ENCODE measurements at places on chromosomes 7 and 10. TPM values are rescaled to one million over a fixed set of nuclear protein-coding genes. Genes with fewer than 3 reads are reported as not detected.

HKDC1 gene
- 0.23 TPM for total RNA-seq

DNA sequence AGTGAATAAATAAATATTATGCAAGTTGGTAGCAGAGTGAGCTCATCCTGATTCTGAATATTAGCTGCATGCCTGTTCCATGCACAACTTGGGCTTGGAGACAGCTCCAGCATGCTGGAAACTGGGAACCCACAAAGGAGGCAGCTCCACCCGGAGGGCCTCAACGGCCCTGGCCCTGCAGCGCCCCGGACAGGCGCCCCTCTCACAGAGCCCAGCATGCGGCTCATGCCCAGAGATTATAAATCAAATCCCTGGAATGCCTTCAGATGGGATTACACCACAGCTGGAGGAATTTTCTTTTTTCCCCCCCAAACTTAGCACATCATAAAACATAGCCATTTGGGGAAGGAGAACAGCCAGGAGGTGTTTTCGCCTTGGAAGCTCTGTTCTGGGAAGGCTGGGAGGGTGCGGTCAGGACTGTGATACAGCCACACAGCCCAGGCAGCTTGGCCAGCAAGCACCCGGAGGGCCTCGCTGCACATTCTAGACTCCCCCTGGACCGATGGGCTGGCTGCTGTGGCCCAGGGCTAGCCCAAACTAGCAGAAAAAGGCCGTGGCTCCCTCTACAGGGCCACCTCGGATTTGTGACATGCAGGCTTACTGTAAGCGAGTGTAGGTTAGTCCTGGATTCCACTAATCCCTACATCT lies 102.4 kb downstream of the PTPN20 start:
- no peak for DNase-seq

GRCh38 chr10:93995598-93996271 lies 2.0 kb downstream of the PLCE1 start:
- peak; percentile 55 for DNase-seq

OTUD1 gene
- 1.3 TPM for total RNA-seq

- no peak for DNase-seq
These were observed 13.6 kb upstream of the PRKAG2 start for GRCh38 chr7:151890355-151891004.

- no peak for DNase-seq
These were observed 16.5 kb downstream of the GRIFIN start for GRCh38 chr7:2459674-2460073.

PTPRZ1 gene
- total RNA-seq: 0.39 TPM

- DNase-seq: no peak
These were observed 24.6 kb upstream of the WNT2 start for GRCh38 chr7:117347480-117347879.

DNA sequence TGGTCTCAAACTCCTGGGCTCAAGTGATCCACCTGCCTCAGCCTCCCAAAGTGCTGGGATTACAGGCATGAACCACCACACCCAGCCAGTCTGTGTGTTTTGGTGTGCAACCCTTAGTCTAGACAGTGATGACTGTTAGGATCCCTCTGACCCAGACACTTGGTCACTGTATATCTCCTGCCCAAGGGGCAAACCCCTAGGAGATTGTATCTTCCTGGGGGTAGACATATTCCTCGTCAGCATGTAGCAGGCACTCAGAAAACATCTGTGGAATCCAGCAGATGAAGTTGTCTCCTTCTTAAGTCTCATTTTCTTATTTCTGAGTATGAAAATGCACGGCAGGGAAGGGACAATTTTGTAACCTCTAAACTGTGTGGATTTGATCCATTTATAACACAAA lies 292.5 kb downstream of the GFRA1 start:
- no peak for DNase-seq

VGF gene
- total RNA-seq: 7.1 TPM

DNA sequence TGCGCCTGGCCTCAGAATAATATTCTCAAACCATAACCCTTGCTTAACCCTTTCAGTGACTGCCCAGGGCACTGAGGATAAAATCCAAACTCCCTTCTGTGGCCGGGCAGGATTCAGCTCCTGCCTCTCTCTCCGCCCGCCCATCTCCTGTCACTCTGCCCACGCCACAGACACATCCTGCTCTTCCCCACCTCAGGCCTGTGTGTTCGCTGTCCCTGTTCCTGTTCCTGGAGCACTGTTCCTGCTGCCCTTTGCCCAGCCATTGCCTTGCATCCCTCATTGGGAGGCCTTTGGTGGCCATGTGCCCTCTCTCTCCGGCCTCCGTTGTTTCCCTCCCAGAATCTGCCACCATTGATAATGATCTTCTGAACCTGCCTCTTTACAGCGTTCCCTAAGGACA lies 108.8 kb downstream of the SH3PXD2A start:
- no peak for DNase-seq

DNA sequence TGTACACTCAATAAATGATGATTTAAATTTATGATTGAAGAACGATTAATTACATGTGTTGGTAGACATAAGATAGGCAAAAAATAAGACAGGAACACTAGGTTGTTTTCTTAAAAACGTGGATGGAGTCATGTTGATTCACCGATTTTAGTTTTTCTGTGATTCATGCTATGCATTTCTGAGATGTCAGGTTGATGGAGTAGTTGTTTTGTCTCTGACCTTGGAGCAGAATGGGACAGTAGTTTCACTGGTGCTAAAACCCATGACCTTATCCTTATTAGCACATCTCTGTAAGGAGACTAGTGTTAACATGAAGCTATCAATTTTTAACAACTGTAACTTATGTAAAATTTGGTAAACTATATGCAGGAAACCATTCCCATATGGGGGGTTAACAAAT lies 611.6 kb upstream of the FZD8 start:
- no peak for DNase-seq

- DNase-seq: no peak
These were observed 203.4 kb downstream of the MAD1L1 start for GRCh38 chr7:2029211-2029905.

CALML3 gene
- total RNA-seq: not detected

DNA sequence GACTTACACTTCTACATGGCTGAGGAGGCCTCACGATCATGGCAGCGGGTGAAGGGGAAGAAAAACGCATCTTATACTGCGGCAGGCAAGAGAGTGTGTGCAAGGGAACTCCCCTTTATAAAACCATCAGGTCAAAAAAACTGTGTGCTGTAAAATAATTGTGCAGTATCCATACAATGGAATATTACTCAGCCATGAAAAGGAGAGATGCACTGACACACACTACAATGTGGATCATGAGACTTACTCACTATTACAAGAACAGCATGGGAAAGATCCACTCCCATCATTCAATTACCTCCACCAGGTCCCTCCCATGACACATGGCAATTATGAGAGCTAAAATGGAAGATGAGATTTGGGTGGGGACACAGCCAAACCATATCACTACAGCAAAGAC lies 27.2 kb upstream of the CARD11 start:
- no peak for DNase-seq

DNA sequence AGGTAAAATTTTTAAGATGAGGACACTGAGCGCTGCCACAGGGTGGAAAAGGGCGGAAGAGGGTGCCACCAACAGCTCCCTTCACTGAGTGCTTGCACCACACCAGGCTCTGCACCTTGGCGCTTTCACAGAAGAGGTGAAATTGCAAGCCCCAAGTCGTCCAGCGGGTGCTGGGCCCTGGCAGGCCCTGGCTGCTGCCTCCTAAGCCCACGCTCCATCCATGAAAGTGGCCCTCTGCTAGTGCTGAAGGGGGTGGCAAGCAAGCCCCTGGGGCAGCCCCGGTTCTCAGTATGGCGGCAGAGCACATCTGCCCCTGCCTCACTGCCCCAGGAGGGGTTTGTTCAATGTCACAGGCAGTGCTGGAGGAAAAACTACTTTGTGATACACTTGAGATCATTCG lies 95.1 kb downstream of the SLIT1 start:
- no peak for DNase-seq

DNA sequence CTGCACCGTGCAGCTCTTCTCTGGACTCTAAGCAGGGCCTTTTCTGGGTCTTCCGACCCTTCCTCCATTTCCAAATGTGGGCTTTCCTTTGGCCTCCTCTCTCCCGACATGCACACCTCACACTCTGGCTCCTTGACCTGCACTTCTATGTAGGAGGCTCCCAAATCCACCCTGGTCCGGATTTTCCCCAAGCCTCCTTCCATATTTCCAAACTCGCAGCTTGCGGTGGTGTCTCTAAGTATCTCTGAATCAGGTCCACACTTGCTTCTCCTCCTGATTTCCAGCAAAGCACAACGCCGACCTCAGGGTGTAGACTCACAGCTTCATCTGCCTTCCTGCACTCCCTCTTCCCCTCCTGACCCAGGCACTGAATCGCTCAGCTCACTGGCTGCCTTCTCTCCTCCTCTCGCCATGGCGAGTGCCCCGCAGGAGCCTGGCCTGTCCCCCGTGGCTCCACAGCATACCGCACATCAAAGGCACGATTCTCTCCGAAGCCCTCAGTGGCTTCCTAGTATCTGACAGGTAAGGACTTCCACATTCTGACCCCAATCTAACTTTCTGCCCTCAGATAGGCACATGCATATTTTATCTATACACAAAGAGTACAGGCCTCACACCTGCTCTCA lies 27.8 kb downstream of the DIP2C start:
- no peak for DNase-seq

SFXN2 gene
- 2.5 TPM for total RNA-seq

ADCYAP1R1 gene
- 0.17 TPM for total RNA-seq

- DNase-seq: no peak
These were observed 175.6 kb downstream of the SKIDA1 start for GRCh38 chr10:21349912-21350286.

UBTD1 gene
- 10.6 TPM for total RNA-seq

Measured in H4 (cell line).